AG20443 (cell line): ENCODE measurements at places on chromosomes 2 and 18.

DNA sequence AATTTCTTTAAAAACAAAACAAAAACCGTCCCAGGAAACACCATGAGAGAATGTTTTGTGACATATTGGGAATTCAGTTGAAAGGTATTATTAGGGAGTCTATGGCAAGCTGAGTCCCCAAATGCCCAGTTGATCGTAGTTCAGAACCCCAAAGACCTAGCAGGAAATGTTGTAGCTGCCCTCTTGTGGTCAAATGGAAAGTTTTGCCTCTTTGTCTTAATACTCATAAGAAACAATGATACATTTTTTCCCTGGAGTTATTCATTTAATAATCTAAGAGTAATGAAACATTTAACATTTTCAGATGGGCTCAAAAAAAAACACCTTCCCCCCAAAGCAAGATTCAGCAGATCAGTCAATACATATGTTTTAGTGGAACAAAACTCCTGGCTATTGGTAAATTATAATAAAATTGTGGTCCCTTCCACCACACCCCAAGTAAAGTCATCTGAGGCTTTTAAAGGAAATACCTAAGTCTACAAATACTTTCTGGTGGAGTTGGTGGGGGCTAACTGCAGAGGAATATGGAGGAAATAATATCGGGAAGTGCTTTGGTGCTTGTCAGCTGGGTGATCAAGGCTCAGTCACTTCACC lies 37.8 kb upstream of the EFEMP1 start:
- DNase-seq = peak; percentile 44

GRCh38 chr2:241617431-241618154 lies 19.4 kb downstream of the THAP4 start:
- no peak for DNase-seq

GRCh38 chr2:237201461-237202287 lies 116.0 kb downstream of the COPS8 start:
- peak; percentile 92 for DNase-seq

DNA sequence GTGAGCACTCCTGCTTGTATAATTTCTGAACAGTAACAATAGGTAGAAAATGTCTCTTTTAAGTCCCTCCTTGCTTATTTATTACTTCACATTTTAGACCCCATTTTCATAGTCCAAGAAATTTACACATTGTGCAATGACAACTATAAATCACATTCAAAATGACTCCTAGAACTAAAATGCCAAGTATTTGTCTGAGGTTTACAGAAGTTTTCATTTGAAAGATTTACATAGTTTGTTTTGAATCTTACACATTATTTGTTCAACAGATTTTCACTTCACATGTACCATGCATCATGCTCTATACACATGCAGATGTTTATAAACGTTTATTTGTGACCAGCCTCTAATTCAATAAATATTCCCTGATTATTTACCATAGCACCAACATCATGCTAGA lies 15.7 kb upstream of the TRIB2 start:
- DNase-seq = no peak

DNA sequence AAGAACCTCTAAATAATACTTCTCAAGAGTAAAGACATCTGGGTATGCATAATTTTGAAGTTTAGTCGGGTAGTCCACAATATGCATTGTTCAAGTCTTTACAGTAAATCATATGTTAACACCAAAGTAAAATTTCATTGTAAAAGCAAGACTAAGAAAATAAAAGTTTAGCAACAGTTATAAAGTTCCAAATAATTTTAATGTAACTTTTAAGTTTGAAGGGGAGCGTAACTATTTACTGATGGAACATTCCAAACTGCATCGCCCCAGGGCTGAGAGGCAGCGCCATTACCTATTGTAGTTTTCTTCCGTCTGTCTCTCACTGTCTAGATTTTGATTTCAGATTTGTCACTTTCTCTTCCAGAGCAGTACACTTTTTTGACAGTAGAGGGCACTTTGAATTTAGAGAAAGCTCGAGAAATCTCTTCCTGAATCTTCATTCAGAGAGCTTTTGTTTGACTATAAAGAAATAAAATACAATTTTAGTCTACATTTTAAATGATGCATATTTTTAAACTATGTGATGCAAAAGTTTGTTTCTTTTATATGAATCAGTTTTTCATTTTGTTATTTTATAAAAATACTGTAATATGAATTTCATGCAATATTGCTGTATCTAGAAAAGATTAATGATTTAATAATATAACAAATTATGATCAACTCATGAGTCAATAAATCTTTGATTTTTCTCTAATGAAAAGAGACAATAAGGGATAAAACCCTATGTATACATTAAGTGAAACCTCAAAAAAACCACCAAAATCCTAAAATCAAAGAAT lies 389.8 kb downstream of the FIGN start:
- peak; percentile 46 for DNase-seq

DNA sequence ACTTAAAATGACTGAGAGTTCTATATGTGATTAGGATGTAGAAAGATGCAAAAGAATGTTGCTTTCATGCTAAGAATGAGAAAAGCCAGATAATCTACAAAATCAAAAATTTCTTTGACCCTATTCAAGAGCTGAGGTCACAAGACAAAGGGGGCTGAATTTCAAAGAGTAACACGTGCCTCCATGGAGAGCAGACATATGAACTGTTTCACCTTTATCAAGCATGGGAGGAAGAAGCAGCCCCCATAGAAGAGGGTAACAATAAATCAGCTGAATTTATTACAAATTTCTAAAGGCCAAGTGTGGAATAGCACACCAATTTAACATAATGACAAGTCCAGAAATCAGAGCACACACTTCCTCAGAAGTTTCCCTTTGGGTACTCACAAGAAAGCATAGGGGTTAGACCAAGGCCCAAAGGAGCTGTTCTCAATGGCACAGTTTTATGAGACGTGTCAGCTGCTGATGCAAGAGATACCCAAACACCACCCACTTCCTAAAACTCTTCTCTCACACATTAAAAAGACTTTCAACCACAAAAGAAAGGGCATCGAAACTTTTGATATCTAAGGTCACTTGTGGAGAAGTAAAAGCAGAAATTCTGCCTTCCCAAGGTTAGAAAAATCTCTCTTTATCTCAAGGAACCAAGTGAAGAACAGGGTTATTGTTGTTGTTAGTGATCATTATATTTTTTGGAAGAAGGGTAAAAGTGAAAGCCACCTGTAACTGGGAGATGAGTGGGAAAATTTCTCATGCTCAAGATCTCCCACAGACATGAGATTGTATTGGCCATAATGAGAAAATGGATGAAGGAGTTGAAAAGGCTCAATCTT lies 950.1 kb downstream of the TRIB2 start:
- no peak for DNase-seq

- no peak for DNase-seq
These were observed 90.1 kb downstream of the TWIST2 start for GRCh38 chr2:238938003-238938400.

- no peak for DNase-seq
These were observed 43.2 kb downstream of the LDLRAD4 start for GRCh38 chr18:13261661-13262357.

DNA sequence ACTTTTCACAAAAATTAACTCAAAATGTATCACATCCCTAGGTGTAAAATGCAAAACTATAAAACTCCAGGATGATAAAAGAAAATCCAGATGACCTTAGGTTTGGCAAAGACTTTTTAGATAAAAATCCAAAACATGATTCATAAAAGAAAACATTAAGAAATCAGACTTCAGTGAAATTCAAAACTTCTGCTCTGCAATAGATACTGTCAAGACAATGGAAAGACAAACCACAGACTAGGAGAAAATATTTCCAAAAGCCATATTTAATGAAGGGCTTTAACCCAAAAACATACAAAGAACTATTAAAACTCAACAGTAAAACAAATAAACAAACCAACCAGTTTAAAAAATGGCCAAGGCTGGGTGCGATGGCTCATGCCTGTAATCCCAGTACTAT lies 173.6 kb upstream of the SPOPL start:
- no peak for DNase-seq

DNA sequence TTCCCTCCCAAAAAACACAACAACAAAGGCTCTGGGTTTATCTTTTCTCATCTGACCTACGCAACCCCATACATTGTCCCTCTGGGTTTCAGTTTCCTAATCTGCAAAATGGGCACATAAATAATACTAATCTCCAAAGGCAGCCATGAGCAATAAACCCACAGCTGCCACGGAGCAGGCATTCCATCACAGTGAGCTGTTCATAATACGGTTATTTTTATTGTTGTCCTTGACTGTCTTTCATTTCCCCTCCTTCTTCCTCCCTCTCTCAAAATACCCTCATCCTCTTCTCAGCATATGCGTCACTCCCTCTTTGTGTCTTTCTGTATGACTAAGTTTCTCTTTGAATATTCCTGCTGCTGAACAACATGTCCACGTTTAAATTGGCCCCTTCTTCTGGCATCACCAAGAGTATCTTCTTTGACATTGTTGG lies 129.8 kb upstream of the CAB39 start:
- no peak for DNase-seq

DNA sequence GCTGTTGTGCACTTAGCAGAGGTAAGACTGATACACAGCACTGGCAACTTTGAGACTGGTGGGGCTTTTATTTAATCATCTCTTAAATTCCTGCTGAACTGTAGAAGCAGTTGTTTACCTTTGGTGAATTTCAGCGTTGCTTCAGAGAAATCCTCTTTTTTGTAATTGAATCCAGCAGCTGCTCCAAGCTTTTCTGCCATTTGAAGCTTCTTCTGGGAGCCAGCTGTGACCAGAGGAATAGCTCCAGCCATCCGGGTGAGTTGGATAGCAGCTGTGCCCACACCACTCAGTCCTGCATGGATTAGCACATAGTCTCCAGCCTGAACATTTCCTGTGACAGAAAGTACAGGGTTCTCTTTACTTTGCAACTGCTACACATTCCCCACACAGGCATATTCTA lies 3.9 kb downstream of the TP53I3 start:
- DNase-seq = no peak

GRCh38 chr2:195413944-195414343 lies 243.1 kb upstream of the SLC39A10 start:
- DNase-seq = no peak

GRCh38 chr2:47254464-47254863 lies 99.4 kb upstream of the STPG4 start:
- no peak for DNase-seq
